ENCODE measurements at places on chromosomes 6 and 20.
A peak's percentile ranks its signal among the peaks of the same experiment; 100 is the strongest.

DNA sequence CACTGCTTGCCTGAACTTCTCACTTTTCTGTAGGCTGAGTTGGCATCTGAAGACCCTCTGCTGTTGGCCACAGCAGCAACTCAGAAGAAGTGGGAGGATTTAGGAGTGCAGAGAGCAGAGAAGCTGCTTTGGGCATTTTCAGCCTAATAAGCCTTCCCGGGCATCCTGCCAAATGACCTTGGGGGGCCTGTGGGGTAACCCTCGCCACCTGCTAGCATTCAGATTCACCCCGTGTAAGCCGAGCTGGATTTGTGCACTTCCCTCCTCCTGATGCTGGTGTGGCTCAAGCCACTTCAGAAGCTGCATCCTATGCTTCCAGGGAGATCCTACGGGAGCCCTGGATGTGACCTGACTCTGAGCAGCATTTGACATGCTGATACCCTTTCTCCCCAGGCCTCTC lies 114.8 kb downstream of the LRFN2 start:
- no peak for DNase-seq

DNA sequence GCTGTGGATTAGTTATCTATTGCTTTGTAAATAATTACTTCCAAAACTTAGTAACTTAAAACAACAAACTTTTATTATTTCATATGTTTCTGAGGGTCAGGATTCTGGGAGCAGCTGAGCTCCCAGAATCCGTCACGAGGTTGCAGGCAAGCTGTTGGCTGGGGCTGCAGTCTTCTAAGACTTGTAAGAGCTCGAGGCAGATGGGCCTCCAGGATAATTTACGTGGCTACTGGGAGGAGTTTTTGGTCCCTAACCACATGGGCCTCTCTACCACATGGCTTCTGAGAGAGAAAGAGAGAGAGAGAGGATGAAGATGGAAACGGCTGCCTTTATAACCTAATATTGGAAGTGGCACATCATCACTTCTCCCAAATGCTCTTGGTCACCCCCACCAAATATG lies 64.9 kb upstream of the SULF2 start:
- DNase-seq: no peak

DNA sequence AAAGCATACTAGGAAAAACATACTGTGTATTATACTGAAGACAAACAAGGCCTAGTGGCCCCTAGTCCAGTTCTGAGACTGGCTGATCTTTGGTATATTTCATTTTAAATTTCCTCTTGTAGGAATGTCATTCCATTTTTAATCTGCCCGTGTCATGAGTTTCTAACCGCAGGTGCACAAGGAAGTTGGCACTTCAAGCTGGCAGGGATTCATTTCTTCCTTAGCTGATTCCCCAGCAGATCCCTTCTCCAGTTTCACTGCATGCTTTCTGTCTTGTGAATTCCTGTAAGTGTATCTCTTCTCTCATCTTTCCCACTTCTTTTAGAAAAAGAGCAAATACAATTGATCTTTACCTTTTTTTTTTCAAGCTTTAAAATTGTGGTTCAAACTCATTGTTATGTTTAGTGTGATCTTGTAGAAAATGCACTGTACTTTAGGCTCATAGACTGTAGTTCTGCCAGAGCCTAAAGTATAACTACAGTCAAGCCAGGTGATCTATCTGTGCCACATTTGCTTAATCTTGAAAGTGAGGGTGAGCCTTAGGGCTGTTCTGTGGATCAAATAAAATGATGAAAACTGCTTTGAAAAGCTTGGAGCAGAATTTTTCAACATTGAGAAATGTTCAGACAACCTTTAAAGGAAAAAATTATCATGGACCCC lies 37.0 kb downstream of the RNF217 start:
- DNase-seq: no peak

DNA sequence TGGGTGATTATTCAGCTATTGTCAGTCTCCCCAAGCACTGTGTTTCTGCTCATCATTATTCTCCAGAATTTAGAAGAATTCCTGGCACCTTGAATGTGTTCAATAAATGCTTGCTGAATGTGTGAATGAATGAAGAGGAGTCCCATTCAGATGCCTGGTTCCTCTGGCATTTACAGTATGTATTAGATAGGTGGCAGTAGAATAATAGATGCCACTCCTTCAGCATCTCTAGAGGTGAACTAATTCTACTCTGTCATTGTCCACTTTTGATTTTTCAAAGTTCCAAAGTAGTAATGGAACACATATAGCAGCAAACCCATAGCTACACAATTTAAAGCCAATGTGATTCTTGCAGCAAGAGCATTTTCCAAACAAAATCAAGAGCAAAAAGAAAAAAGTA lies 118.9 kb upstream of the CEP162 start:
- no peak for DNase-seq

- no peak for DNase-seq
Measured at GRCh38 chr6:130269969-130270635, 47.4 kb upstream of the SAMD3 start.

DNA sequence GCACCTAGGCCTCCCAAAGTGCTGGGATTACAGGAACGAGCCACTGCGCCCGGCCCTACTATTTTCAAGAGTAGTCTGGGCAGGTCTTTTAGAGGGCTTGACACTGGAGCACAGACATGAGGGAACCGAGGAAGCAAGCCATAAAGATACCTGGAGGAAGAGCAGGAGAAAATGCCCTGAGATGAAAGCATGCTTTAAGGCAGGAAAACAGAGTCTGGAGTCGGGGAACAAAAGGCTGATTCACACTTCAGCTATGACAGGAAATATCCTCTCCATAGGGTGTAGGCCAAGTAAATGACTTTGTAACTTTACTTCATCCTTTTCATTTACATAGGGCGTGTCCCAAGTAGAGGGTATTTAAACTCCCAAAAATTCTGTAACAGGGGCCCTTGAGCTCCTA lies 4.3 kb upstream of the SERINC3 start:
- no peak for DNase-seq

DNA sequence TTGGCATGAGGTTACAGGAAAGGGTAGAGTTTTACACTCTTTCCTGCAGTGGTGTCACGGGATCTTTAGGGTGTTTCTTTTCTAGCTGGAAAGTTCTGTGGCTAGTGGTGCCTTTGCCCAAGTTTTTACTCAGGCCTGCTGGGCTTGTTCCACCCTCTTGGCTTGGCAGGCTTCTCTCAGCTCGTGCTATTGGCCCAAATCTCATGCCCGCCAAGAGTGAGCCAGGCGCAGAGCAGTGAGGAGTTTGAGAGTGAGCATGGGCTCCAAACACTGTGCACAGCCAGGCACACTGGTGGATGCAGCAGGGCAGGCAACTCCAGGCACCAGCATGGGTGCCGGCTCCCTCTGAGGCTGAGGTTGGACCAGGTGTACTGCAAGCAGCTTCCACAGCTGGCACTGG lies 206.5 kb downstream of the SAMD5 start:
- no peak for DNase-seq

DNA sequence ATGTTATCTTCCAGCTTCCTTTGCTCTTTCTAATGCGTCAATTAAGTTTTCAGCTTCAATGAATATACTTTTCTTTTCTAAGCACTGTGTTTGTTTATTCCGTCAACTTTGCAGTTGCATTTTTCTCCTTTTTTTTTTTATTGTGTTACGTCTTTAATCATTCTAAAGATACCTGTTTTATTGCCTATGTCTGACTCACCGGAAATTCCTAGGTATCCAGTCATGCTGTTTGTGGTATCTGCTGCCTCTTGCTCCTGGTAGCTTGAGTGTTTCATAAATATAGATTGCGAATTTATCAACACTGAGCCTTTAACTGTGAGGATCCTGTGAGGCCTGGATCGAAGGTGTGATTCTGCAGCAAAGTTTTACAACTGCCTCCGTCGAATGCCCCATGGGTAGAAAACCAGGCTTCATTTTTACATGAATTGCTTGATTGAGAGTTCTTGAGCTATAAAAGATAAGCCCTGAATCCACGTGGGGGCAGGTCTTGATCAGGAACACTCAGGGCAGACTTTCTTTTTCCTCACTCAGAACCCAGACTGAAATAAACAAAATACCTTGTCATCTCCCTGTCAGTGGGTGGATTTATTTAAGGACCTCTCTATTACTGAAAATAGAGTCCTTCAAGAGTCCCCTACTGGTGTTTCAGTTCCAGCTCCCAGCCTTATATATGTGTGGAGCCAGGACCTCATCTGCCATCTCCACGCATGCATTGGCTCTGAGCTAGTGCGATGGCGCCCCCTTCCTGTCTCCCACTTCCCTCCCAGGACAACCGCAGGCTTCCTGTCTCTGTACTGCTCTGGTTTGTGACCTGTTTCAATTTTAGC lies 60.1 kb upstream of the LRRC1 start:
- no peak for DNase-seq

DNA sequence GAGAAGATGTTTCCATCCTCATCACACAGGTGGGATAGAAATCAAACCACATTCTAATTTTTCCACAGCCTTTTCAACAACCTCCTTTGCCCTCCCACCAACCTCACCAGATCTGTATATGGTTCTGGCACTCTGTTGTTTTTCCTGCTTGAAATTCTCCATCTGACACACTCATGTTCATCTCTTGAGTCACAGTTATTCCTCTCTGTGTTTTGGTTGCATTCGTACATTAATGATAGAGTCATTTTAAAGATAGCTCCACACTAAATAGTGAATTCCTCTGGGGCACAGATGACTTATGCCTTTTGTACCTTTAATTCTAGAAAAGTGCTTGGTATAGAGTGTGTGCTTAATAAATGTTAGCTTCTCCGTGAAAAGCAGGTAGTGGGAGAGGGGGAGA lies 1.4 kb upstream of the GCLC start:
- DNase-seq: no peak

DNA sequence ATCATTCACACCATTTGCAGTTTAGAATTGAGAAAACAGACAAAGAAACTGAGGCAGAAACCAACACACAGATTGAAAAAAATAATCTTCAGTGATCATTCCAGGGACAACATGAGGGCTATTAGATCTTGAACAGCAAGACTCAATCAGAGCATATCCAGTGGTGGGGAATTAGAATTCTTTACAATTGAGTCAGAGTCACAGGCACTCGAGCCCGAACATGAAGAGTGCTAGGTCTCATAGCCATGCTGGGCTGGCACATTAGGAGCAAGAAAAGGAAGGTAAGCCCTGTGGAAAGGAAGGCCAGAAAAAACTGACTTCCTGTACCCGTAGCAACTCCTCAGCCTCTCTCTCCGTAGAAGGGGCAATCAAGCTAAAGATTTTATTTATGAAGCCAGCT lies 419.9 kb downstream of the HAO1 start:
- DNase-seq: no peak

- DNase-seq: peak; percentile 23
Measured at GRCh38 chr6:139881728-139882211, 507.3 kb upstream of the CITED2 start.

DNA sequence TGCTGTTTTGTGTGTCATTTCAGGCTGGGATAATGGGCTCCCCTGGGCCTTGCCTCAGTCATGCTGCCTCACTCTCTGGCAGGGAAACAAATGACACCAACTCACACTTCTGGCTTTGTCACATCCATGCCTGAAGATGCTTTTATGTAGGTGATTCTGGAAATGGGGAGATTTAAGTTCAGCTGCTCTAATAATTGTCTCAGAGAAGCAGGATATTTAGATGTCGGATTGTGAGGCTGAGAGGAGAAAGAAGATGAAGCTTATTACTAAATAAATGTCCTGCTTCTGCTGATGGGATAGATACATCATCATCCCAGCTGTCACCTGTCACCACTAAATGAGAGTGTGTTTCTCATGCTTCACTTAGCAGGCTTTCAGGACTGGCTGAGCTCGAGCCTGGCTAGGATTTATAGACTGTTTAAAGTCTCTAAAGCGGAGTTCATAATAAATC lies 480.2 kb upstream of the SPTLC3 start:
- DNase-seq: no peak

GRCh38 chr6:15157479-15157878 lies 88.4 kb upstream of the JARID2 start:
- no peak for DNase-seq

- DNase-seq: no peak
Measured at GRCh38 chr20:40188319-40188718, 500.7 kb downstream of the MAFB start.

DNA sequence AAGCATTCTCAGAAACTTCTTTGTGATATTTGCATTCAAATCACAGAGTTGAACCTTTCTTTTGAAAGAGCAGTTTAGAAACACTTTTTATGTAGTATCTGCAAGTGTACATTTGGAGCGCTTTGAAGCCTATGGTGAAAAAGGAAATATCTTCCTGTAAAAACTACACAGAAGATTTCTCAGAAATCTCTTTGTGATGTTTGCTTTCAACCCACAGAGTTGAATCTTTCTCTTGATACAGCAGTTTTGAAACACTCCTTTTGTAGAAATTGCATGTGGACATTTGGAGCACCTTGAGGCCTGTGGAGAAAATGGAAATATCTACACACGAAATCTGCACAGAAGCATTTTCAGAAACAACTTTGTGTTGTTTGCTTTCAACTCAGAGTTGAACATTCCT lies 612.3 kb upstream of the ZNF337 start:
- DNase-seq: no peak

DNA sequence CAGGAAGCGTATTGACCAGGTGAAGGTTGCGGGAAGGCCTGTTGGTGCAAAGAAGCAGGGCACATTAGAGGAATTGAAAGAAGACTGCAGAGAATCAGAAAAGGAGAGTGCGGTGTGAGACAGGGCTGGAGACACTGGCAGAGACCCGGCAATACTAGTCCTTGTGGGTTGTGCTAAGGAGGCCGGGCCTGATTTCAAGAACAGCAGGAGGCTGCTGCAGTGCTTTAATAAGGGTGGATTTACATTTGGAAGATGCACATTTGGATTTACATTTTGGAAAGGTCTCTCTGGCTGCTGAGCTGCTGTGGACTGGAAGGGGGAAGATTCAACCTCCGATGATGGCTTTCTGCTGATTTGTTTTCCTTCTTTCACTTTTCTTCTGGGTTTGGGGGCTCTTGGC lies 167.8 kb downstream of the SLC24A3 start:
- no peak for DNase-seq

- no peak for DNase-seq
Measured at GRCh38 chr20:22805219-22805618, 220.8 kb upstream of the FOXA2 start.

DNA sequence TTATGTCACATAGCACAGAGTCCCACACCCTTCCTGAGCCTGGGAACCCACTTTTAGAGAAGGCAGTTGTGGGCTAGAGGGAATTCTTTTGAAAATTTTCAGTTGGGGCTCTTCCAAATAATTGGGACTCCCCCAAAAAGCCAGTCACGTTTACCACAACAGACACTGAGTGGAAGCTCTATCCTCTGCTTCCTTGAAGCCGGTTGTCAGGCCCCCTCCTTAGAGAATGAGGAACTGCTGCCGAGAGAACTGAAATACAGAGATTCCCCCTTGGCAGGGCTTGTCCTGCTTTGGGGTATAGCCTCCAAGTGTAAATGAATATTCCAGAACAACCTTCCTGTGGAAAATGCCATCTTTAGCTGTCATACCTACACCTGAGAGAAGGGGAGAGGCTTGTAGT lies 2.7 kb upstream of the JAG1 start:
- DNase-seq: peak; percentile 41

GRCh38 chr20:17960927-17961586 lies 7.5 kb downstream of the SNX5 start:
- peak; percentile 33 for DNase-seq

GRCh38 chr20:38156888-38157634 lies 8.0 kb downstream of the TGM2 start:
- DNase-seq: no peak

GRCh38 chr6:16849988-16850680 lies 88.9 kb upstream of the ATXN1 start:
- no peak for DNase-seq

GRCh38 chr6:87993356-87993755 lies 54.3 kb upstream of the SPACA1 start:
- no peak for DNase-seq
